ENCODE measurements at places on chromosomes 4 and X.

GRCh38 chr4:25402521-25402920 is 25.5 kb downstream of the ANAPC4 start:
- no peak for DNase-seq

DNA sequence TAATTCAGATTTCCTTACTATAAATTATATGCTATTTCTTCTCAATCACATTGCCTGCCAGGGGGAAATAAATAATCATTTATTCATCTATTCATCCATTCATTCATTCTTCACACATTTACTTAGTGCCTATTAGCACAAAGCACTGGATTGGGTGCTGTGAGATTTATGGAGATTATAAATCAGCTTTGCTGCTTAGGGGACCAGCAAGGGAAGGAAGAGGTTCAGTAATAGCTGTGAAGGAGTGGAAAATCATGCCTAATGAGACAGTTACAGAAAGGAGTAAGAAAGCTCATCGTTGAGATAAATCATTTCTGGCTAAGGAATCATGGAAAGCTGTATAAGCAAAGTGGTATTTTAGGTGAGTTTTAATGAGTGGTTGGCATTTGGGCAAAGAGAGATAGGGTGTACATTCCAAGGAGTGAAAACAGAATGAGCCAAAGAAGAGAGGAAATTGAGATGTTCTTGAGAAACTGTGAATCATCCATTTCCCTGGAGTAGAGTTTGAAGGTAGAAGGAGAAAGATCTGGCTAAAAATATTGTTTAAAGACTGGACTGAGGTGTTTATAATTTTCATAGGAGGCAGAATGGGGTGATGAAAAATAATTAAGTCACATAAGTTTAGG is 9.6 kb downstream of the ARSJ start:
- DNase-seq: no peak

DNA sequence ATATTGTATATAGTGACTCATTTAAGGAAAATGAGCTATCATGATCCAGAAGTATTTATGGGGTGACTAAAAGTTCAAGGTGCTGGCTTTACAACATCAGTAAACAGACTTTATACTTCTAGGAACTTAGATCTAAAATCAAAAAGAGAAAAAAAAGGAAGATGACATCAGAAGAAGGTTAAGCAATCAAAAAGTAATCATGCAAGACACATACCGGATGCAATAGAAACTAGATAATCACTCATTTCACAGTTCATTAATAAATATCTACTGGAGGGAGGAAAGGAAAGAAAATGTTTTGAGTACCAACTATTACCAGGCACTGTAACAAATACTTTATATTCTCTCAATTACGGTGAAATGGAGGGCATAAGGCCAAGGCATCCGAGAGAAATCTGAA is 276.4 kb downstream of the SPRY1 start:
- DNase-seq: no peak

DNA sequence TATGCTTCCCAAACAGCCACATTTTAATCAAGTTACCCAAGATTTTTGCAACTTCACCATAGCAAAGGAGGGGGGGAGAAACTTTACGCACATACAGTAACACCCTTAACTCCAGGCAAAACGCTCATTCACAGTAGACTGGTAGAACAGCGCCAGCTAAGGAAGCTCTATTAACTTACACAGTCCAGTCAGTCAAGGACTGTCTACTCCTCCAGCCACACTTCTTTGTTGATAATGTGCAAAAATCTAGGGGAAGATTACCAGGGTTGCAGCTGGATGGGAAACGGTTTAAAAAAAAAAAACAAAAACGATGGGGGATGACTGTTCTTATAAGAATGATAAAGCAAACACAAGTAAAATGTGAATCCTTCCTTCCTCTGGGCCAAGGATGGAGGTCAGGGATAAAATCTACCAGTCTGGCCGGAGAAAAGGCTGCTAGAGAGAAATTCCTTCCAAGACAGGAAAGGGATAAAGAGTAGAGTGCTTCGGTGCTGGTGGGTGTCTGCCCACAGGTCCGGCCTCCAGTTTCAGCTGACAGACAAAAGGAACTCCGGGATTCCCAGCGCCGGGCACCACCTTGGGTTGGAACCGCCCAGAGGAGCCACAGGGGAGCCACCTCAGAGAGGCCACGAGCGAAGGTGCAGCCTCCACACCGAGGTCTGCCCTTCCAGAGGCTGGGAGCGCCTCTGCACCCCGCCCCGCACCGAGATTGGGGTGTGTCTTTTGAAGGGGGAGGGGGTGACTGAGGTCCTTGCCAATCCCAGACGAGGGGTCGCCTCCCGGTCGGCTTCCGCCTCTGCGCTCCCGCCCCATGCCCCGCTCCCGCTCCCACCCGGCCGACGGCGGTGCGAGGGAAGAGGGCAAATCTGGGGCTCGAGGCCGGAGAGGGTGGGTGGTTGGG is 811 bp downstream of the ANKRD50 start:
- no peak for DNase-seq

GRCh38 chr4:140096483-140096861 is 57.5 kb downstream of the MAML3 start:
- no peak for DNase-seq

DNA sequence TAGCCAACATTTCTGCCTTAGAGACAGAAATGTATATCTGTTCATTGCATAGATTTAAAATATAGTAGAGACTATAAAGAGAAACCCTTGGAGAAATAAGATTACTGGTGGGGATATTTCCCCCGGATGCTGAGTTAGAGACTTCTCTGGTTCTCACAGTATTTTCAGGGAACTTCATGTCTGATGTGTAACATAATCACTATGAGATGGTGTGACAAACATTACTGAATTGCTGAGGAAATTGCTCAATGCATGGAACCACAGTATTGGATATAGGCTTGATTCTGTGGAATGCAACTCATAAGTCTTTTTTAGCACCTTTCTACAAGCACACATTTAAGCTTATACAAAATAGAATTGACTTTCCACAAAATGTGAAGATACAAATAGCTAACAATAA is 152.7 kb downstream of the SOWAHB start:
- no peak for DNase-seq

DNA sequence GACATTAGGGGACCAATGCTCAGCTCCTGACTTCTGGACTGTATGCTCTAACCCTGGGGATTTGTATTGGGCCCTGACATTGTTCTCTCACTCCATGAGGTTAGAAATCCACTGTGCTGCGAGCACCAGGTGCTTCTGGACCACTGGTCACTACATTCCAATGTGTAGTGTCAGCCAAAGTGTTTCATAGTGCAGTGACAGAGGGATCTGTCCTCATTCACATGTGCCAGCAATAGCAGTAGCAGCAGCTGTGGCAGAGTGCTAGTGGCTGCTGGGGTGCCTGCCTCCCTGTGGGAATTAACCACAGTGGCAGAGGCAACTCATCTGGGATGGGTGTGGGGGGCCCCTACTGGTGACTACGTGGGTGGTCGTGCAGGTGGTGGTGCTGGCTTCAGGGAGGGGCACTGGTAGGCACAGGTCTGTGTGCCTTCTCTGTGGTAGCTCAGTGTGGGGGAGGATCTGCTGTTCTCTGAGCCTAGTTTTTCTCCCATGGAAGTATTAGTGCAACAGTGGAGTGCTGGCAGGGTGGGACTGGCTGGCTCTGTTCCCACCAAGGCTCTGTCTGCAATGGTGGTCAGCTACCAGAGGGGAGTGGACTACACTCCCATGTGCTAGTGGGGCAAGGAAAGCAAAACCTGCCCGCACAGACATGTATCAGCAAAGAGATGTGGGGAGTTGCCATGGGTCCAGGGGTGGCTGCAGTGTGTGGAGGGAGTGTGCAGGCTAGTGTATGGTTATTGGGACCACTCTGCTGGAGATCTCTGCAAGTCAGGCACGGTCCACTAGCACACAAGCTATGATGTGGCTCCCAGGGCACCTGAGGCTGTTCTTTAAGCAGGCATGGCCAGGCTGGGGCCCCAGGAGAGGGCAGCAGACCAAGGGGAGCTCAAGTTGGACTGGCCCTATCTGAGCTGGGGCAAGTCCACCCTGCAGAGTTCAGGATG is 78.5 kb downstream of the SCLT1 start:
- DNase-seq: no peak

DNA sequence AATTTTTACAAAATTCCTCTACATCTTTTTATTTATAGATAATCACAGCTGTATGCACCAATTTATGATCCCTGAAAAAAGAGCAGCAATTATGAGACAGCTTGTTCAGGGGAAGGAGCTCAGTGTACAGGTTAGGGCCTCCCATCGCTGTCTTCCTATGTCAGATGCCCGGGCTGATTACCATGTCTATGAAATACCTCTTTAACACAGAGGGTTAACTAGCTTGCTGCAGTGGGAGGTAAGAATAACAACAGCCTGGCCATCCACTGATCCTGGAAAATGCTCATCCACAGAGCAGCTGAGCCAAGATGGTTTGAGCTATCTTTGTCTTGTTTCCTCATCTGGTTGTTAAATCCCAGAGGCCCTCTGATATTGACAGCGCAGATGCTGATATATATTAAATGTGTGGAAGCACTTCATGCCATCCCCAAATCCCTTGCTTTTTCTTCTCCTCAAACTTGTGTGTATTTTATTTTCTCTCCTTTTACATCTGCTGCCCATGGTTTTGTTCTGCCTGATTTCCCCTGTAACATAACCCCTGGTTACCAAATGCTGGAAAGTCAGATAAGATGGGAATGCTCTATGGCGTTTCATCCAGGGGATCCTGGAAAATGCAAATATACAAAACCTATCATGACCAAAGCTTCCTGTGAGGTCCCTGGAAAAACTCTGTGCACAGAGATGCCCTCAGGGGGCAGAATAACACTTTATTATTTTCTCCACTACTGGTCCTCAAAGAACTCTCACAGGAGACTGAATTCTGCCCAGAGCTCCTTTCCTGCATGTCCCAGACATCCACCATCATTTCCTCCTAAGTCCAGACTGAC is 85.8 kb upstream of the PUDP start:
- DNase-seq: no peak

DNA sequence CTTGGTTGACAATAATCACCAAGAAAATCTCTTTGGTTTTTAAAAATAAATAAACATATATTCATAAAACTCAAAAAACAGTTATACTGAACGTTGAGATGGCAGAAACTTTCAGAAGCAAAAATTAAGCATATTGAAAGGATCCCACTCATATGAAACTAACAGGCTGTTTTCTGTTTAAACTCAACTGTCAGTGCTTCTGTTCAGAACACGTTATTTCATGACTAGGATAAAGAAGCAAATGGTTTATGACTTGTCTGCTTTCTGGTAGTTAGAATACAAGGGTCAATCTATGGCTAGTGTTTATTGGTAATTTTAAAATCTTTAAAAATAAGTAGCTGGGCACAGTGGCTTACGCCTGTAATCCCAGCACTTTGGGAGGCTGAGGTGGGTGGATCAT is 4.1 kb downstream of the GPR82 start:
- no peak for DNase-seq

DNA sequence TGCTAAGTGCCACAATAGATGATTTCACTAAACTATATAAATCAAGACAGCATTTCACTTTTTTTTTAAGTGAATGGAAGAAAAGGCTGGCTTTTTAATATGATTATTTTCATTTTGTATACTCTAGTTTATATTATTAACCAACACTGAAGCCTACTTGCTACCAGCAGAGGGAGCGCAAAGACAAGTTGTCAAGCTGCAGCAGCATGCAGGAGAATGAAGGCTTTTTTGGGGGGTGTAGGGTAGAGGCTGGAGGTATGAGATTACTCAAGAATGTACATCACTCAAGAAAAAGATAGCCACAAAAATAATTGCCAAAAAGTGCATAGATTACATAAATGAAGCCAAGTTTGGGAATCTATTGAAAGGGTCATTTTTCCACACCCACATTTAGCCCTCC is 519.5 kb downstream of the FGF13 start:
- DNase-seq: no peak

DNA sequence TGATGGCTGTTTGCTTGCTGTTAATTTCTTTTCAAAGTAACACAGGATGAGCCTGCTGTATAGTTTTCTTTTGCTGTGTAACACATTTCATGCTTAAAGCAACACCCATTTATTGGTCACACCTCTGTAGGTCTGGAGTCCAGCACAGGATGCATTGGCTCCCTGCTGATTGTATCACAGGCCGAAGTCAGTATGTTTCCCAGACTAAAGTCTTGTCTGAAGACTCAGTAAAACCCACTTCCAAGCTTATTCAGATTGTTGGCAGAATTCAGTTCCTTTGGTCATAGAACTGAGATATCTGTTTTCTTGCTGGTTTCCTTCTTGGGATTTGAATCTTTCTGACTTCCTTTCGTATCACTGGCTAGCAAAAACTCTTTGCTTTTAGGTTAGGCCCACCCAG is 54.3 kb downstream of the LRP2BP start:
- no peak for DNase-seq

All from effector memory CD8-positive, alpha-beta T cell (primary cell).